ELR (cell line): ENCODE measurements at places on chromosomes 3 and 15.

DNA sequence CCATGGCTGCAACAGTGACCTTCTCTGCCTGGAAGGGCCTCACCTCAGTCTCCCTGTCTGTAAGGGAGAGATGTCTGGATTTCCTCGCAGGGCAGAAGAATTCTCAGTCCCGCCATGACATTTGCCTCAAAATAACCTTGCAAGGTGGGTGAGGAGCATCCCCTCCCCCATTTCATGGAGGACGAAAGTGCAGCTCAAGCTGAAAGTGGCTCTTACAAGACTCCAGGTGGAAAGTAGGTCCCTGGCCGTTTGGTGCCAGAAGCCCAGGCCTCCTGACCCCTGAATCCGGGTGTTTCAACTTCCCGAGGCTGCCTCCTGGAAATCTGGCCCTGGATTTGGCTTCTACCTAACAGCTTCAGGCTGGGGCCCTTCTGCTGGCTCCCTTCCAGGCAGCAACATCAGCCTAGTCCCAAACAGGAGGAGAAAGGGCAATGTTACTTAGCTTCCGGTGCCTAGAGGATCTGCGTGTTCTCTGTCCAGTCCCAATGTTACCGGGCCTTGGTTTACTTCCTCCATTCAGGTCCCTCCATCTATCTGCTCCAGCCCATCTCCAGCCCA, 769 bp upstream of the CSPG4 start:
- peak; percentile 56 for DNase-seq

DNA sequence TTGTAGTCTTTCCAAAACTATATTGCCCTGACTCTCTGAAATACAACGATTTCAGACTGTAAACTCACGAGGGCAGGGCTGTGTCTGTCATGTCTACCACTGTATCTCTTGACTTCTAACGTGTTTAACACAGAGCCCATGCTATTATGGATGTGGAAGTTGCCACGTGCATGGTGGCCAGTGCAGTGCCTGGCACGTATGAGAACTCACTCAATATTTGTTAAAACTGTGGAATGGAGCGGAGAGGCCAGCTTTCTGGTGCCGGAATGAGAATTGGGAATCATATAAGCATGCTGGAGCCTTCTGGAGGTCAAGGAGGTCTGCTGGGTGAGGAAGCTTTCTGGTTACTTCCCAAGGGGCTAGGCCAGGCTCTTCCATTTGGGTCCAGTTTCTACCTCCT, 220.6 kb upstream of the LYSMD4 start:
- no peak for DNase-seq

GRCh38 chr3:29202378-29202777, 78.5 kb upstream of the RBMS3 start:
- DNase-seq: peak; percentile 88

- DNase-seq: no peak
These were observed 417.6 kb upstream of the CDIN1 start for GRCh38 chr15:36161771-36162212.

DNA sequence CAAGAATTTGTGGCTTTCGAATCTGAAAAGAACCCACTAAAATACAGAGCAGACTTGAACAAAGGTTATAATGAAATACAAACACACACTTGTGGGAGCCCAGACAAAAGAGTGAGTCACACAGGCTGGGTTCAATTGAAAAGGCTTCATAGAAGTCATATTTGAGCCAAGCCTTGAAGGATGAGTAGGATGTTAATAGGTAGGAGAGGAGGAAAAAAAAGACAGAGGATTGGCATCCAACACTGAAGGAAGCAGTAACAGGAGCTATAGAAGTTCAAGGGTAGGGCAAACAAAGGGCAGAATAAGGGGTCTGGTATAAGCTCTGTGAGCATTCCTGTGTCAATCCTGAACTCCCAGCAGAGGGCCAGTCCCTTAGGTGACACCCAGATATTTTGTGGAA, 325.4 kb downstream of the FOXP1 start:
- DNase-seq: peak; percentile 58

- peak; percentile 70 for DNase-seq
These were observed 55.1 kb downstream of the CD47 start for GRCh38 chr3:108035751-108036150.

DNA sequence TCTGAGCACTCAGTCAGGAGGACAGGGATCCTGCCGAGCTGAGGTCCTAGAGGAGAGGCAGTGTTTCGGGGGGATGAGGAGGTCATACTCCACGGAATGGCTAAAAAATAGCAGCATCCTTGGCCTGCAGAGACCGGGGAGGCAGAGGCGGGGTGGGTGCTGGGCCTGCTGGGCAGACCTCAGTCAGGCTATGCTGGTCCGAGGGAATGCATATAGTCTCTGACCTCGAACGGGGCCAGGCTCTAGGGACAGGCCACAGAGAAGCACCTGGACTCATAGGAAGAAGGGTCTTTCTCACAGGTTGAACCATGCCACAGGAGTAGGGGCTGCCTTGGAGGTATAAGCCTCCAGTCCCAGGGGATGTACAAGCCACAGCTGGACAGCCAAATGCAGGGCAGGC, 14.0 kb upstream of the SKIC8 start:
- no peak for DNase-seq

DNA sequence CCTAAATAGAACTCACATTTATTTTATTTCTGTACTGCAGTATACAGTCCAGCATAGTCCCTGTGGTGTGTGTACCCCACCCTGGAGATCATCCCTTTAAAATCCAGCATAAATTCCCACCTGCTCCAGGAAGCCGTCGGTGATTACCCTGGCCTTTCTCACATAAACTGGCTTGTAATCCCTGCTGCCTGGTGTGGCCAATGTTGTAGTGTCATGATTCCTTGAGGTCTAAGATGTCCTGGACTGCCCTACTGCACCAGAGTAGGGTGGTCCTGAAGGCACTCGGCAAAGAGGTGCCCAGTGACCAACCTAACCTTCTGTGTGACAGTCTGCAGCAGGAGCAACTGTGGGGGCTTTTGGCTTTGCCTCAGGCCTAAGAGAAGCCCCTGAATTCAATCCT, 58.9 kb downstream of the ITGA11 start:
- DNase-seq: no peak

- no peak for DNase-seq
These were observed 46.7 kb downstream of the CHCHD6 start for GRCh38 chr3:126750756-126751121.

- DNase-seq: no peak
These were observed 482.2 kb upstream of the PDZRN3 start for GRCh38 chr3:74106925-74107324.

GRCh38 chr3:52917044-52917443, 19.7 kb upstream of the STIMATE start:
- no peak for DNase-seq

GRCh38 chr3:18223571-18223970, 201.6 kb downstream of the SATB1 start:
- no peak for DNase-seq

DNA sequence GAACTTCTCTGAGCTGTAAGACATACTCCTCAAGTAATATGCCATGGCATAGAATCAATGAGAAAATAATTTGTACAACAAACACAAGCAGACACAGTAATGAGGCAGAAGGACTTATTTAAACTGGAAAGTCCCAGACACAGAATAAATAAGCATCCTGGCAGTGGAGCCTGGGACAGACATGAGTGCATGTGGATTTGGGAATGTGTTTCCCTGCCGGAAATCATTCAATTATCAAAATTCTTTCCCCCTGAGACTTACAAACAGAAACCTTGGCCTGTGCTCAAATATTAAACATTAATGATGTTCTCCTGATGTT, 520.1 kb downstream of the ROBO1 start:
- peak; percentile 6 for DNase-seq

DNA sequence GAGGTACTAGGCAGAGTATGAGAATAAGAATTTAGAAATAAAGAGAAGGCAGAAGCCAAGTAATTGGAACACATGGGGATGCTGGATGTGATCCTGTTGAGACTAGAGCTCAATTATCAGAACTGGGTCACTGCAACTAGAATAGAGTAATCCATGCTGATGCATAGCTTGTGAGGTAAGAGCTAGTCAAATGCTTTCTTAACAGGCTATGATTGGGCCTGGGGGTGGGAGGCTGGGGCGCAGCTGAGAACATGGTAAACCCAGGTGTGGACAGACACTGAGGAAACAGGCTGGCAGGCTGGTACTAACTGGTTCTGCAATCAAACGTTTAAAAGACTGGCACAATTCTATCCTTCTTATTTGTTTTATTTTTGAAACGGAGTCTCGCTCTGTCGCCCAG, 50.5 kb upstream of the LRRFIP2 start:
- no peak for DNase-seq

DNA sequence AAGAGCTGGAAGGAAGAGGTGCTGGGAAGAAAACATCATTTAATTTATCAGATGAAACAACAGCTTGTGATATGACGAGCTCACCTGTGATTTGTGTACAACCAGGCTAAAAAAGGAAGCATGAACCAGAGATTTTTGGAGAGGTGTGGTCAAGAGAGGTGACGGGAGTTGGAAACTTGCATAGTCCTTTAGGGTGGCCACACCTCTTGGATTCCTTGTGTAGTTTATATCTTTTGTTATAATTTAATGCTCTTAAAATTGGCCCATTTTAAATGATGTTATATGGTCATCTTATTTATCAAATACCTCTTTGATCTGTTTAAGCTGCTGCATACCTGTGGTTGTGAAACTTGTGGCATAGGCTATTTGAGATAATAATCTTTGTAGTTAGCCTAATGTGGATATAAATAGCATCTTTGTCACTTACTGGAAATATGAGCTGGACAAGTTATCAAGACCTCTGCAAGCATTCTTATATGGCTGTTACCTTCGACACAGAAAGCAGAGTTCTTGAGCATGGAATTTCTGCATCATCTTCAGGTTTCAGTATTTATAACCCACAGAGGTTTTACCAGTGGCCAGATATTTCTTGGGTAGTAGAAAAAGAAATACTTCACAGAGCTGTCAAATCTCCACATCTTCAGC, 49.1 kb downstream of the IL1RAP start:
- no peak for DNase-seq

GRCh38 chr15:72249142-72249810, 18.3 kb upstream of the PKM start:
- DNase-seq: no peak

DNA sequence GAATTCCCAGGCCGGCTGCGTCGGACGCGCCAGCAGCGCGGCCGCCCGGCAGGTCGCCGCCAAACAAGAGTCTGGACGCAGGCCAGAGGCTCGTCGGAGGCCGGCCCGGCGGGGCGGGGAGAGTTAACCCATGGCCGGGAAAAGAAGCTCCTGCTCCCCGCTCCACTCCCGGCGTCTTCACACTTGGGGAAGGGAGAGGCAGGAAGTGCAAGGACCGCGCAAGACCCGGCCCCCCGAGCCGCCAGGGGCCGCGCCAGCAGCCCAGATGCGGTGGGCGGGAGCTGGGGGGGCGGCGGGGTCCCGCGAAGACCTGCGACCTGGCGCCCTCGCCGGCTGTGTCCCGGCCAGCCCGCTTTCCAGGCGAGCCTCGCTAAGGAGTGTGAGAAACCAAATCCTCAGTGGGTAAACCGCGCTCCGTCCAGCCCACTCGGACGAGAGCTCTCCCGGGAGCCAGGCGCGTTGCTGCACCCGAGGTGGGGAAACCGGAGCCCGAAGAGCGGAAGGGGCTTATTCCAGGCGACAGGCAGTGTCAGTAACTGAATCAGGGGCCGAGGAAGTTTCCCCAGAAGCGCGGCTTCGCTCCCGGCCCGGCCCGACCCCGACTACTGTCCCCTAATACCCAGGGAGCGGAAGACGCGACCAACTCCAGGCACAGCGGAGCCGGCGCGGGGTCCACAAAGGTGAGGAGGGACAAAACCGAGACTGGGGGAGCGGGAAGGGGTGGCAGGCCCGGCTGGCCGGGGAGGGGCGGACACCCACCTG, 721 bp downstream of the ADAMTS7 start:
- DNase-seq: peak; percentile 48

DNA sequence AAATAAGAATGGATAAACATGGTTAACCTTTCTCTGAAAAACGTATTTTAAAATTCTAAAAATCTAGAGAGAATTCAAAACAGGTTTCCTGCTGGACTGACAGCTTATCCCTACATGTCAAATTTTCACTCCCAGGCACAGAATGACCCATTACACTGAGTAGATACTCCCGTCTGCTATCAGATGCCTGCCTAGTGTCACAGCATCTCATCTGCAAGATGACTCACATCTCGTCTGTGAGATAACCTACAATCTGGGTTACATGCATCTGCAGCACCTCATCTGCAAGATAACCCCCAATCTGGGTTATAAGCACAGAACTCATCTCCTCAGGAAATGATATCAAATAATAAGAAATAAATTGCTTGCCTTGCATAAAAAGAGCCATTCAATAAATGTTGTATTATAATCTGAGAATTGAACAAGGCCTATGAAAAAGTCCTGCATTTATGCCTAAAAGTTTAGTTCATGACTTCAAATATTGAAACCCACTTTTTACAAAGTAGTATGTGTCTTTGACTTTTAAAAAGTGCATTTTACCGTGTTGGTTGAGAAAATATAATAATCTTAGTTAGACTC, 188.3 kb upstream of the THBS1 start:
- DNase-seq: peak; percentile 24

DNA sequence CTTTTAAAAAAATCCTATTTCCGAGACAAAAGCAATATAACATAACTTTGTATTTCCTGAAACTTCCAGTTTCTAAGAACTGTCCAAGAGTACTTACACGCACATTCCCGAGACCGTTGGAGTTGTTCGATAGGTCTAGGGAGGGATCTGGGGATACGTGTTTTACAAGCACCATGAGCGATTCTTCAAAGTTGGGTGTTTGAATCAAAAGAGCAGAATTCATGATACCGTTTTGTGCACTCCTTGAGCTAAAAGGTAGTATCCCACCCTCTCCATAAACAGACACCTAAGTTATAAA, 700 bp upstream of the EDEM1 start:
- DNase-seq: peak; percentile 42

- peak; percentile 28 for DNase-seq
These were observed 62.3 kb downstream of the CEP152 start for GRCh38 chr15:48748535-48748934.

DNA sequence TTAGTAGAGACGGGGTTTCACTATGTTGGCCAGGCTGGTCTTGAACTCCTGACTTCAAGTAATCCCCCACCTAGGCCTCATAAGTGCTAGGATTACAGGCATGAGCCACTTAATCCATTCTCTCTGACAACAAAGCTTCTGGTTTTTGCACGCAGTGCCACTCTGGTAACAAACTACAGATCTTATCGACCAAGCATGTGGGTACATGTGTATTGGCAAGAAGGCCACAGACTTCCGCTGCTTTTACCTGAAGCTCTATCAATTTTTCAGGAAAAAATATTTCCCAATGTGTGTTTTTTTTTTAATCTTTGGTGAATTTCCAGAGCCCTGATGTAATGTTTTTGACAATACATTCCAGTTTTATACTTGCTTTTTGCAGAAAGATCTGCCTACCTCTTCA, 182.5 kb downstream of the PCCB start:
- no peak for DNase-seq

DNA sequence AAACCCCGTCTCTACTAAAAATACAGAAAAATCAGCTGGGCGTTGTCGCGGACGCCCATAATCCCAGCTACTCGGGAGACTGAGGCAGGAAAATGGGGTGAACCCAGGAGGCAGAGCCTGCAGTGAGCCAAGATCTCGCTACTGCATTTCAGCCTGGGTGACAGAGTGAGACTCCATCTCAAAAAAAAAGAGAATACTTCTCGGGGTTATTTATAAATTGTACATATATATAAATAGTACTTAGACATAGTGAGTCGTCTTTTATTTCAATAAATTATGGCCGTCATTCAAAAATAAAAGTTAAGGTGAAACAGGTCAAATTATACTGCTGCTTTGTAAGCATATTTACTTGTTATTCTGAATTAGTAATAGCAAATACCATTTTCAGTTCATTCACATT, 12.1 kb upstream of the EBLN2 start:
- DNase-seq: no peak

GRCh38 chr3:33004961-33005360, 53.5 kb downstream of the CCR4 start:
- no peak for DNase-seq

- DNase-seq: no peak
These were observed 82.9 kb downstream of the EOMES start for GRCh38 chr3:27639271-27639670.
